NCI-H345 (cell line): ENCODE measurements at places on chromosomes 3 and 15.

GRCh38 chr3:96755519-96755918 lies 58.9 kb upstream of the EPHA6 start:
- DNase-seq, result no peak

DNA sequence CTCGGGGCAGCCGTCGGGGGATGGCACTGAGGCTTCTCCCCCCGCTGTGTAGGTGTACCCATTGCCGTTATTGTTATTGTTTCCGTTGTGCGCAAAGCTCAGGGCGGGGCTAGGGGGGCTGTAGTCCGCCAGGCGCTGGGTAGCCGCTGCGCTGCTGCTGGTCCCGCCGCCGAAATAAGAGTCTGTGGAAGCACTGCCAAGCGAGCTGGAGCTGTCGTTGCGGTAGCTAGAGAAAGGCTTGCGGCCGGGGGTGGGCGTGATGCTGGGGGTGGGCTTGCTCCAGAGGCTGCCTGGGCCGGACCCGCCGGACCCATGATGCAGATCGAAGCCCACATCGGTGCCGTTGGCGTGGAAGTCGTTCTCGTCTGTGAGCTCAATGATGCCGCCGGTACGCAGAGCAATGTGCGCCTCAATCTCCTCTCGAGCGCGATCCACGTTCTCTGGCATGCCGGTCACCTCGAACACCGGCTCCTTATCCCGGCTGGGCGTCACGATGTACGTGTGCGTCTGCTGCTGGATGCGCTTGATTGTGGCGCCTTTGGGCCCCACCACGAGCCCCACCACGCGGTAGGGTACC lies 1.9 kb downstream of the MEX3B start:
- DNase-seq, result no peak

DNA sequence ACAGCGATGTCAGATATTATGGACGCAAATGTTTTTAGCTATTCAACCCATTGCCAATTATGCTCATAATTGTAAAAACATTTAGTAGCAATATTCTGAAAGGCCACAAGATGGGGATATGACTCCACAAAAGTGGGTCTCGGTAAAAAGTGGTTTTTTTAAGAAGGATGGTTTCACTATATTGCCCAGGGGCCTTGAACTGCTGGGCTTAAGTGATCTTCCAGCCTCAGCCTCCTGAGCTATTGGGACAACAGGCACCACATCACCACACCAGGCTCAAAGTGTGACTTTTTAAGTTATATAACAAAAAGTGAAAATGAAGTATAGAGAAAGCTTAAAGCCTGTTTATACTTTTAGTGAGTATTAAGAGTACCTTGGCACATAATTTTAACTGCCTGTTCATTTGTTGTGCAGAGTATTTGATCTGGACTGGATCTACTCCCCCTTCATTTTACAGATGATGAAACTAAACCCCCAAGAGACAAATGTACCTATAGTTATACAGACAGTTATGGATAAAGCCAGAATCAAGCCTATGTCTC lies 9.4 kb downstream of the NAA50 start:
- peak; percentile 2 for DNase-seq

DNA sequence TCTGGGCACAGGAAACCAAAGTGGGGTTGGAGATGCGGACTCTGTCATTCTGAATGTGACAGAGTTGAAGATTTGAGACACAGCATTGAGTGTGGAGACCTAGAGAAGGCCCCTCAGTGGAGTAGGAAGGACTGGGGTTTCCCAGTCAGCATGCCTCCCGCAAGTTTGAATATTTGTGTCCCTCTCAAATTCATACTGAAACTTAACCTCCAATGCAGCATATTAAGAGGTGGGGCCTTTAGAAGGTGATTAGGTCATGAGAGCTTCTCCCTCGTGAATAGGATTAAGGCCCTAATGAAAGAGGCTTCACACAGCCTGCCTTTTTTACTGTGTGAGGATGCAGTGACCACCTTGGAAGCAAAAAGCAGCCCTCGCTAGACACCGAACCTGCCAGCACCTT lies 8.0 kb downstream of the HDDC3 start:
- no peak for DNase-seq

DNA sequence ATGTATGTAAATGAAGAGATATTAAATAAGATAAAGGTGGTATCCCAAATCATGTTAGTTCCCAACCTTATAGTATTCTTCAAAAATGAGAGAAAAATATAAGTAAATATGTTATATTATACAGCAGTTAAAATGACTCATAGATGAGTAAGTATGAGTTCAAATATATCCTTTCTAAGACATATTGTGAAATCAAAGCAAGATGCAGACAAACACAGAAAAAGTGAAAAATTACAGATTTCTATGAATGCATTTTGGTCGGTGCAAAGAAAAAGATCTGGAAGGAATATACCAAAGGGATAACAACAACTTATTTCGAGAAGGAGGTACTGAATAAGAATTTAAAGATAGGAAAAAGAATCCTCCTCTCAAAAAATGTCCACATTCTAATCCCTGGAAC lies 181.2 kb upstream of the TTC14 start:
- DNase-seq, result no peak
